Stimulated activated CD4-positive, alpha-beta T cell treated with anti-CD3 and anti-CD28 coated beads, Interleukin-15, amount 100 ng/mL, for 24 hours (primary cell): ENCODE measurements at places on chromosomes 16 and 17.

- no peak for DNase-seq
Observed at GRCh38 chr16:73339821-73340220, 291.9 kb upstream of the ZFHX3 start.

DNA sequence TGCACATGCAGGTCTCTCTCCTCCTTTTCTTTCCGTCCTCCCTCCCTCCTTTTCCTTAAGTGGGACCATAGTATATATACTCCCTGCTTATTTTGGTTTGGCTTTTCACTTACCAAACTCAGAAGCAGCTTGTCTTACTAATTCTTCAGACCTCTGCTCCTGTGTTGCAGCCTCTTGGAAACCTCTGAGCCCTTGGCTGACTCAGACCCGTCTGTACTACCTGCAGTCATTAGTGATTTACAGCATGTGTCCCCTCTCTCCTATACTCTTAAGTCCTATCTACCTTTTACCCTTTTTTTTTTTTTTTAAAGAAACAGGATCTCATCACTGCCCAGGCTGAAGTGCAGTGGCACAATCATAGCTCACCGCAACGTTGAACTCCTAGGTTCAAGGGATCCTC, 207.0 kb downstream of the STX8 start:
- DNase-seq: no peak

GRCh38 chr16:782766-783403, 5.3 kb downstream of the RPUSD1 start:
- no peak for DNase-seq

DNA sequence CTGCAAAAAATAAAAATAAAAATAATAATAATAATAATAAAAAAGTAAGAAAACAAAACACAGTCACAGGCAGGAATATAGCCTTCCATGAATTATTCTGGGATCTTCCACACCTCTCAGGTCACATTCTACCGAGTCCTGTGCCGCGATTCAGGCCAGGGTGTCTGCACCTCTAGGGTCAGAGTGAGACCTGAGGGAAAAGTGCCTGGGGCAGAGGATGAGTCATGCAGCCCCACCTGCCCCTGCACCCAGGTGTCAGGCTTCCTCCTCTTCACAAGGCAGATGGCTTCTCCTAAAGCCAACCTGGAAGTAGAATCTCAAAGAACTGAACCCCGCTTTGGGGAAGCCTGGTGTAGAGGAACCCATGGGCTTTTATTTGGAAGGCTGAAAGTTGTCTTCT, 283.7 kb downstream of the CPPED1 start:
- no peak for DNase-seq

DNA sequence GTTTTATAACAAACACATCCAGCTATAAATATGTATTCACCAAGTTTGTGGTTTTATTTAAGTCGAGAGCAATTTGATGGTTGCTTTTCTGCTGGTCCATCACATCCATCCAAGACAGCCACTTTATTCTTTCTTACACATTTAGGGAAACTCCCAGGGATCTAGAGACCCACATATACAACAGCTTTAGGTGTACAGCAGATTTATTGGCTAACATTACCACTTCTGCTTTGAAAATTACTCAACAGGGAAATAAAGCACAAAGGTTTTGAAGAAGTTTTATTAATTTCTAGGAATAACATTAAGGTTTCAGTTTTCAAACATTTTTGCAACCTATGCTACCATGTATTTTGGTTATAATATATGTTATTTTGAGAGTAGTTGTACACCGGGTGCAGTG, 6.9 kb downstream of the ERCC4 start:
- no peak for DNase-seq

- no peak for DNase-seq
Observed at GRCh38 chr16:54444851-54445458, 158.4 kb upstream of the IRX3 start.

DNA sequence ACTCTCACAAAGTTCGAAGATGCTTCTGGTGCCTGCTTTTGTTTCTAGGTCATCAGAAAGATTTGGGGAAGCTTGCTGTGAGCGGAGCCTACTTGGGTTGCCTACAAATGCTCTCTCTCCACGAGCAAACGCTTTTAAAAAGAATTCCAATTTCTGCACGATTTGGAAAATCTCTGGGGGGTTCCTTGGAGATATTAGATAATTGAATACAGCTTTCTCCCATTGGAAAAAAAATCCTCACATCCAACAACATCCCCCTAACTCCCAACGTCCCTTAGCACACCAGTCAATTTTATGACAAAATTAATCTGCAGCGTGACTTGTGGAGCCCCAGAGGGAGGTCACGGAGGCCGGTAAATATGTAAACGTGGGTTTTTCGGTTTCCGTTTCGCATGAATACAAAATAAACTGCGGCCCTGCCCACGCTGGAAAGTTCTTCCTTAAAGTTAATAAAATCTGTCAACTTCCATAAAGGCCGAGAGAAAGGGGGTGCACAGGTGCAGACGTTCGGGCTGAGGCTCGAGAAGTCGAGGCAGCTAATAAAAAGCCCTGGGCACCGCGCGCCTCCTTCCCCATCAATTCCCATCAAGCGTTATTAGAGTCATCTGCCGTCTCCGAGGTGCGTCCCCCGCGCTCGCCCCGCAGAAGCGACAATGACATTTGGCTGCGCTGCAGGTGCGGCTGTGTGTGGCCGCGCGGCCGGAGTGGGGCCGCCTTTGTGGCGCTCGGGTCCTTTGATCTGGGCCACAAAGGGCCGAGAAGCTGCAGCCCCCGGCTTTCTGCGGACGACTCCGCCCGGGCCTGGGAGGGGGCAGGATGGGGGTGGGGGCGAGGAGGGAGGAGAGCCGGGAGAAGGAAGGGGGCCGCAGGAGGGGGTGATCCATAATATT, 37.6 kb downstream of the SALL1 start:
- no peak for DNase-seq

GRCh38 chr16:77937473-77938149, 84.7 kb upstream of the CLEC3A start:
- no peak for DNase-seq

DNA sequence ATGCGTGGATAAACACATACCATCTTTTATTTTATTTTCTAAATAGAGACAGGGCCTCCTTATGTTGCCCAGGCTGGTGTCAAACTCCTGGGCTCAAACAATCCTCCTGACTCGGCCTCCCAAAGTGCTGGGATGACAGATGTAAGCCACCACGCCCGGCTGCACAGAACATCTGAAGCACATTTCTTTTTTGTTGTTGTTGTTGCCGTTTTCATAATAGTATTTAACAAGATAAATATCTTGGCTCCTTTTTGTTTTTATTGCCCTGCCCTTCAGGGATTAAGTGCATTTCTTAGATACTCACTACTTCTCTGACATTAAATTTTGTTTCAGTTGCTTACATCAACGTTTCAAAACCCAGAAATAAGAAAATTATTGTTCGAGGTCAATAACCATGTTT, 37.4 kb downstream of the ANKRD11 start:
- DNase-seq: no peak

GRCh38 chr17:28404812-28405570, 1.0 kb downstream of the SLC46A1 start:
- no peak for DNase-seq

GRCh38 chr16:86479419-86479818, 30.9 kb upstream of the FOXF1 start:
- DNase-seq: no peak

- no peak for DNase-seq
Observed at GRCh38 chr17:4598776-4599504, 14.6 kb downstream of the SMTNL2 start.

DNA sequence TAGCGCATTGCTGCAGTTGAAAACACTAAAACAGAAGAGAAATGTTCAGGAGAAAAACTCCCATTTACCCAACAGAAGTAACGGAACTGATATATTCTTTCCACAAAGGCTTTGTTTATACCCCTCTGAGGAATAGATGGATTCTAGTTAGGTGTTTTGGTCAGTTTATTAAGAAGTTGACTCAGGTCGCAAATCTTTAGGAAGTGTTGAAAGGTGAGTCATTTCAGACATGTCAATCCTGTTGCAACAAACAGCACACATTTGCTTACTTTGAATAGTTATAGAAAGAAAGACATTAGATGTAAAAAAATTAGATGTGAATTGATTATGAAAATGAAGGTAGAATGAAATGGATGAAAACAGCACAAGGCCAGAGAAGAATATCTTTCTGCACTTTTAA, 941.0 kb downstream of the KCNJ2 start:
- no peak for DNase-seq

DNA sequence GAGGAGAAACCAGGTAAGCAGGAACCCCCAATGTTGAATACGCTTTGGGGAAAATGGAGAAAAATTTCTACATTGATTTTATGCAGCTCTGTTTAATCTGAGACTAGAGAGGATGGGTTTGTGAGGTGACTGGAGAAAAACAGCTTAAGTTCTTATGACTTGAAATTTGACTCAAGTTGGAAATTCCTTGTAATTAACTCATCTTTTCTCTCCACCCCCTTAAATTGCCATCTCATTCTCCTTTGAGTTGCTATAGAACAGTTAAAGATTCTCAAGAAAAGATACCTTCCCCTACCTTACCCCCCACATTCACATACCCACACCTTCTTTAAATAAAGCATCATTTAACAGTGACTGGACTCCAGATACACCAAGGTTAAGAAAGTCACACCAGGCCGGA, 24.2 kb downstream of the ZNRF1 start:
- DNase-seq: no peak

DNA sequence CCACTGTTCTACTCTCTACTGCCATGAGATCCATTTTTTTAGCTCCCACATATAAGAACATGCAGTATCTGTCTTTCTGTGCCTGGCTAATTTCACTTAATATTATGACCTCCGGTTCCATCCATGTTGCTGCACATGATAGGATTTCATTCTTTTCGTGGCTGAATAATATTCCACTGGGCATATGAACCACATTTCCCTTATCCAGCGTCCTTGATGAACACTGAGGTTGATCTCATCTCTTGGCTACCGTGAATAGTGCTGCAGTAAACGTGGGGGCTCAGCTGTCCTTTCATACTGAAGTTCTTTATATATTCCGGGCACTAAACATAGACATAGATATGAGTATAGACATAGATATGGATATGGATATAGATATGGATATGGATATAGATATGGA, 109.3 kb upstream of the TNRC6C start:
- no peak for DNase-seq

DNA sequence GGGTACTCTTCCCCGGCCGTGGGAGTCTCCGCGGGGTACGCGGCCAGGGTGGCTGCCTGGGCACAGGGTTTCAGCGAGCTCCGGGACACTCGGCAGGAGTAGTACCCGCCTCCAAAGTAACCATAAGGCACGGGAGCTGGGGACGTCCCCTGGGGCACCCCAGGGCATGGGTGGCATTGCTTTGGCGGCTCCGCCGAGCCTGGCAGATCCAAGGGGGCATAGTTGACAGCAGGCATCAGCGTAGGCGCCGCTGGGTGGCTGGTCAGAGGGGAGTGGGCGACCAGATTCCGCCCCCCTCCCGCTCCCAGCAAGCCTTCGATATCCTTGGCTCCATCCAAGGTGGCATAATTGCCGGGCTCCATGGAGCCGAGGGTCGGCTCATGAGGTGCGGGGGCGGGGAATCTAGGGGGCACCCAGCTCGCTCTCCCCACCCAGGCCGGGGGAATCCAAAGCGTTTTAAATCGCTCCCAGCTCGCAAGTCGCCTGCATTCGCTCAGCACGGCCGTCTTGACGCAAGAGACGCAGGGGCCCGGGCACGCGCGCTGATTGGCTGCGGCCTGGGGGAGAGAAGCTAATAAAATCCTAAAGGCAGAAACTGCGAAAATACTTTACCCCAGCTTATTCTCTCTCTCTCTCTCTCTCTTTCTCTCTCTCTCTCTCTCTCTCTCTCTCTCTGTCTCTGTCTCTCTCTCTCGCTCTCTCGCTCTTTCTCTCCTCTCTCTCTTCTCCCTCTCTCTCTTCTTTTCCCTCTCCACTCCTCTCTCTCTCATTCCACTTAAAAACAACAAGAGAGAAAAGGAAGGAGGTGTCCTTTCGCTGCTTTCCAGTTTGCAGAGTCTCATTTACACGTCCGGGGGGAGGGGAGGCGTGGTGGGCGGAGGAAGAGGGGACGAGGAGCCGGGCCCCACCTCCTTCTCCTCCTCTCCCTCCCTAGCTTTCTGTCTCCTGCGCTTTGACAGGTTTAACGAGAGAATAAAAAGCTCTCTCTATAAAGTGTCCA, at the start of gene HOXB13:
Gene HOXB13, minus strand, starts transcription at position 519 of the 1,000 bp plus-strand sequence. Its CDS starts 157 bp downstream, at position 362.
- DNase-seq: peak; percentile 70

DNA sequence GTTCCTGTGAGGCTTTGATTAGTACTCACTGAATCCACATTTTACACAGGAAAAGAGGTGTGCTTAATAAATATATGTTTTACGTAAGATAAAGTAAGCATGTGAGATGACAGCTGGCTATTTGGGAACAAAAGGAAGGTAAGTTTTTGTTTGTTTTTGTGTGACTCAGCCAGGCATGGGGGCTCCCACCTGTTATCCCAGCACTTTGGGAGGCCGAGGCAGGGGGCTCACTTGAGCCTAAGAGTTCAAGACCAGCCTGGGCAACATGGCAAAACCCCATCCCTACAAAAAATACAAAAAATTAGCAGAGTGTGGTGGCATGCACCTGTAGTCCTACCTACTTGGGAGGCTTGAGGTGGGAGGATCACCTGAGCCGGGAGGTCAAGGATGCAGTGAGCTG, 17.9 kb downstream of the GPR142 start:
- DNase-seq: no peak

GRCh38 chr16:88596483-88596882, 26.3 kb downstream of the ZC3H18 start:
- DNase-seq: no peak

DNA sequence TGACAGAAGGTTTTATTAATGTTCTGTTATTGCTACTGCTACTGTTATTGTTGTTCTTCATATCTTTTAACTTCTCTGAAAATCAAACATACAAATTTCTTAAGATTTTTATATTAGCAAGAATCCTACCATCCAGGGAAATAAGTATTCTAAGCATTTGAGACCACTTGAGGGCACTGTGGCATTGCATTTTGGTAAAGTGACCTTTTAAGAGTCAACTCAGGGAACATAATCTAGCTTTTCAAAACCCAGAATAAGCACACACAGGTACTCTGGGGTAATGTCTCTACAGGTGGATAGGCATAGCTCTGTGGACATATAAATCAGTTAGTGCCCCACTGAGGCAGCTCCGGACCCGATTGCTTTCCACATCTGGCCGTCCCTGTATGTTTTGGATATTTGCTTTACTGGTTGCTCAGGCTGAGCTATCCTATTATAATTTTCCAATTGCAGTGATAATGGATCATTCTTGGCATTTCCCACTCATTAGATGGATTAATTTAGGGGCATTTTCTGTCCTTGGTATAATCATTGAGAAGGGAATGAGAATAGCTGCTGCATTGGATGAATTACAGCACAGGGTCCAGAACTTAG, 1425.1 kb upstream of the CDH8 start:
- DNase-seq: no peak

DNA sequence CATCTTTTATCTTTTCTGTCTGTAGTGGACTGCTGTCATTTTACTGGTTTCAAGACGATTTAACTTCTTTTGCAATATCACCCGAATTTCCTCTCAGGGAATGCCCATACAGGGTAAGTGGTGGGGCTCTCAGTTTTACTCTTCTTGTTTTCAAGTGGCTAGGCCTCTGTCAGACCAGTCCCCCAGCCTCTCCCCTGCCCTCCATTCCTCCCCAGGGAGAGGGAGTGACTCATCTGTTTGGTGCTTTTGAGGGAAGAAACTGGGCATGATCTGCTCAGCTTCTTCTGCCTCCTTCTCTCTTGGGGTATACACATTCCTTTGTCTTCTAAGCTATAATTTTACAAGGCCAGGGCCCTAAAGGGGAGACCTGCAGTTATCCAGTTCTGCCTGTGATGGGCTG, 332.0 kb downstream of the CBLN1 start:
- DNase-seq: no peak
